Thoracic aorta (tissue), 2 donors: ENCODE measurements at places on chromosomes 16 and 17.

GRCh38 chr16:12188061-12188934 is 211.8 kb downstream of the SNX29 start:
- DNase-seq: no peak

- DNase-seq: no peak
Measured at GRCh38 chr16:88856122-88856827, 472 bp downstream of the GALNS start.

GRCh38 chr17:15384142-15384787 is 42.9 kb upstream of the TEKT3 start:
- no peak for DNase-seq

DNA sequence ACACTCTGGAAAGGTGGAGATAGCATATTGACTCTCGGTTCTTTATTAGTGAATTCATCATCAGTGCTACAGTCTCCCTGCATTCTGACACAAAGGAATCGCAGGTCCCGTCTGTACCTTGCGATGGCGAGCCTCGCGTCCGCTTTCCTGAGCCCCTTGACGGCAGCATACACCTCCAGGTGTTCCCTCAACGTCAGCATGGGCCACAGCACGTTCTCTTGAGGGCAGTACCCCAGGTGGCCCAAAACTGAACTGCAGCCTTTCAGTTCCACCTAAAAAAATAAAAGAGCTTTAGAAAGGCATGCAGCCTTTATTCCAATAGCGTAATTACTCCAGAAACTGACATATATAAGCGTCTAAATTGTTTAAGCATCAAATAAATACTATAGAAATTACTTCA is 24.2 kb upstream of the ABCA9 start:
- DNase-seq: no peak

GRCh38 chr17:76467366-76467765 is at the start of gene AANAT:
Gene AANAT (plus strand): TSS chr17:76467603. CDS start chr17:76468747, 1,144 bp downstream.
- no peak for DNase-seq
